GM12864 (cell line): ENCODE measurements at places on chromosomes 6 and 20.

DNA sequence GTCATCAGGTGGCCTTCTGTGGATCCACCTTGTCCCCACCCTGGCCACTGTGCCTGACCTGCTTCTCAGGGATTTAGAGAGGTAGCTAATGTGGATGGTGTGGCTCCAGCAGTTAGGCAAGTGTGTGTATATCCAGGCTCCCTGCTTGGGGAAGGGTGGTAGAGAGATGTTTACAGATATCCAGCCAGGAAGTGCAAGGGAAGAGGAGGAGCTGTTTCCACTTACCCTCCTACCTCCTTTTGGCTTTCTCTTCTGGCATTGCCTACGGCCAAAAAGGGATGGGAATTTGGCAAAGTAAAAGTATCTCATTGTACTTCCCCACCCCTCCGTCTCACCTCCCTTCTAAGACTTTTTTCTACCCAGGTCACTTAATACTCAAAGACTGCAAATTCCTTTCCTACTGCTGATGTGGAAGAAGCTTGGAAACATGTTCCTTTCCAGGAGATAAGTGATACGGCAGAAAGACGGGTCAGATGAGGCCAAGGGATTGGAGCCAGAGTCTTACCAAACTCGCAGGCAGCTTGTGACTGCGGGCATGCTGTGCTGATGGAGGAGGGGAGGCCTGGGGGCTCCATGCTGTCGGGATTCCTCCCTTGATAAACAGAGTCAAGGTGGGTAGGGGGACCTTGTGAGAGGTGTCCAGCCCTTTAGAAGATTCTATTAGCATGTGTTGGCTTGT is 253.4 kb downstream of the PRL start:
- no peak for DNase-seq

DNA sequence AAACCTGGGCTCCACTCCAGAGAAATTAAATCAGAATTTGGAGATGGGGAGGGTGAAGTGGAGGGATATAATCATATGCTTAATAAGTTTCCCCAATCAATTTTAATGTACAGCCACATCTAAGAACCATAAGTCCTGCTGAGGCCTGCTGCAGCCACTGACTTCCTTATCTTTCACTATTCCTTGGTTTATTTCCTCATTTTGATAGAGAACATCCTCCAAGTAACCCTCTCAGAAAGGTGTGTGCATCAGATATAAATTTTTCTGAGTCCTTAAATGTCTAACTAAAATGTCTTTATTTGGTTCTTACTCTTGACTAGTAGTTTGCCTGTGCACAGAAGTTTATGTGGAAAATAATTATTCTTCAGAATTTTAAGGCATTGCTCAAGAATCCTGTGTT is 23.7 kb upstream of the SIRT5 start:
- no peak for DNase-seq

- DNase-seq: no peak
Observed at GRCh38 chr6:170000071-170000843, 248.8 kb downstream of the ERMARD start.

- DNase-seq: no peak
Observed at GRCh38 chr6:139644821-139645220, 270.4 kb upstream of the CITED2 start.

DNA sequence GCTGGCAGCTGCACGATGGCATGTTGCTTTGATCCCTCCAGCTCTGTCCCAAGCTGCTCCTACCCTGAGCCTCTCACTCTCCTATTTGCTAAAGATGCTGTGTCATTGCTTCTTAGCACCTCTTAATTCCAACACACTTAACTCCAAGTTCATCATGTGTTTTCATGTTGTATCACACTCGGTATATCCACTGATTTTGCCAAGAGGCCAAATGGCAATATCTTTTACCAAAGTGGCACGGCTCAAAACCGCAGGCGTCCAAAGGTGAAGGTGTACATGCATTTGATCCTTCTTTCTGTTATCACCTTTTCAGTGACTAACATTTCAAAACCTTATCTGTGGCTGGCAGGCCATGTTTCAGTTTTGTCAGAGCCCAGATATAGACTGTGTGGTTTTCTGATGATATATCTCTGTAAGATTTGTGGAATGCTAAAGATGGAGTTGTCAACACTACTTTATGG is 217.0 kb downstream of the TBX18 start:
- no peak for DNase-seq

DNA sequence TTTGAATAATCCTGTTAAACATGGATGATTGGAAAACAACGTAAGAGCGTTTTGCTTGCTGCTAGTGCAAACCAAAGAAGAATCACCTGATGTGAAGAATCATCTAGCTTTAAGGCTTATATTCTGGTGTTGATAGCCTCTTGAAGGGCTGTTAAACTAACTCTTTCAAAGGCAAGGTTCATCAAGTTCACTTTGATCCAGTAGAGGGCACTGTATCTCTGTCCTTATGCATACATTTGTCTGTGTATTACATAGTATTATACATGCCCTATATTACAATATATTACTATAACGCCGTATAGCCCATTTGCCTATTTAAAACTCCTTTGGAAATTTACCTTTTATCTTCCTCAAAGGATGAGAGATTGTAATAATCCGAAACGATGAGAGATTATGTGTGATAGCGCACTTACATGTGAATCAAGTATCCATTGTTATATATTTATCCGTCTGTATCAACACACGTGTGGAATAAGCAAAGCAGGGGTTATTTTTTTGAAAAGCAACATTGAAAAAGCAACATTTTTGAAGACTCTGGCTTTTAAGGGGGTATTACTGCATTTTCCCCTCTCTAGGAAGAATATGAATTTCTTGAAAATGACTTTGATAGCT is 50.8 kb upstream of the NRN1 start:
- DNase-seq: peak; percentile 29

- DNase-seq: no peak
Observed at GRCh38 chr6:111184827-111185532, 97.7 kb downstream of the SLC16A10 start.

DNA sequence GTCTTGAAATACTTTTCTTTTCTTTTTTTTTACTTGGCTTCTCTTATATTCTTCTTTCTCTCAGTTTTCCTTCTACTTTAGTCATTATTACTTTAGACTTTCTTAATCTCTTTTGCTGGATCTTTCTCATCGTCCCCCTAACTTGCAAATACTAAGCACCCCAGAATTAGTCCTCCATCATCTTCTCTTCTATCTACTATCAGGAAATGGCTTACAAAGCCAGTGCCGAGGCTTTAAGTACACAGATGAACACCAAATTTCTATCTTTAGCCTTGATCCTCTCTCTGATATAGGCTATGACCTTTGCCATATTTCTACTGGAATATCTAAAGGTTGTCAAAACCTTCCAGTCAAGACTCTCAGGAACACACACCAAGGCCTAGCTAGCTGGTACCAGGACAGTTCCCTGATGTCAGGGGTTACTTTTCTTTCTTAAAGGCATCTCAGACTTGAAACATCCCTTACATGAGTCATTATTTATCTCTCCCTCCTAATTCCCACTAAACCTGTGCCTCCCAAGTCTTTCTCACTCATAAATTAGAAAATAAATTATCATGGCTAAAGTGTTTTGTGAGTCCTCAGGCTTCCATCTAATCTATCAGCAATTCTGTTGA is 278.6 kb upstream of the TCF21 start:
- no peak for DNase-seq

GRCh38 chr6:145895802-145896201 is 68.4 kb downstream of the SHPRH start:
- no peak for DNase-seq

GRCh38 chr6:128892079-128892478 is 9.1 kb downstream of the LAMA2 start:
- DNase-seq: no peak

DNA sequence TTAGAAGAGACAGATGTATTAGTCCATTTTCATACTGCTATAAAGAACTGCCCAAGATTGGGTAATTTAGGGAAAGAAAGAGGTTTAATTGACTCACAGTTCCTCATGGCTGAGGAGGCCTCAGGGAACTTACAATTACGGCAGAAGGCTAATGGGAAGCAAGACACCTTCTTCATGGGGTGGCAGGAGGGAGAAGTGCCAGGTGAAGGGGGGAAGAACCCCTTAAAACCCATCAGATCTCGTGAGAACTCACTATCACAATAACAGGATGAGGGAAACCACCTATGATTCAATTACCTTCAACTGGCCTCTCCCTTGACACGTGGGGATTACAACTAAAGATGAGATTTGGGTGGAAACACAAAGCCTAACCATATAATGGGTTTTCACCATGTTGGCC is 28.9 kb upstream of the PNRC1 start:
- no peak for DNase-seq

GRCh38 chr20:35604449-35604747 is 11.2 kb upstream of the SPAG4 start:
- no peak for DNase-seq

DNA sequence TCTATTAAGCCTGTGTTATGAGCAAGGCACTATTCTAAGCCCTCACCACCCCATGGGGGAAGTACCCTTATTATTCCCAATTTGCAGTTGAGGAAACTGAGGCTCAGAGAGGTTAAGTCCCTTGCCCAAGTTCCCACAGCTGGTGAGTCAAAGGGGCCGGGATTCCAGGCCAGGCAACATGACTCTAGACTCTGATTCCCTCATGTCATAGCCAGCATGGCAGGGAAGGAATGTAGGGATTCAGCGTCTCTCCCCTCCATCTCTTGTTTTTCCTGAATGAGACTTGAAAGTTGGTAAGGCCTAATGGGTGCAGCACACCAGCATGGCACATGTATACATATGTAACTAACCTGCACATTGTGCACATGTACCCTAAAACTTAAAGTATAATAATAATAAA is 6.7 kb downstream of the C6orf132 start:
- no peak for DNase-seq

DNA sequence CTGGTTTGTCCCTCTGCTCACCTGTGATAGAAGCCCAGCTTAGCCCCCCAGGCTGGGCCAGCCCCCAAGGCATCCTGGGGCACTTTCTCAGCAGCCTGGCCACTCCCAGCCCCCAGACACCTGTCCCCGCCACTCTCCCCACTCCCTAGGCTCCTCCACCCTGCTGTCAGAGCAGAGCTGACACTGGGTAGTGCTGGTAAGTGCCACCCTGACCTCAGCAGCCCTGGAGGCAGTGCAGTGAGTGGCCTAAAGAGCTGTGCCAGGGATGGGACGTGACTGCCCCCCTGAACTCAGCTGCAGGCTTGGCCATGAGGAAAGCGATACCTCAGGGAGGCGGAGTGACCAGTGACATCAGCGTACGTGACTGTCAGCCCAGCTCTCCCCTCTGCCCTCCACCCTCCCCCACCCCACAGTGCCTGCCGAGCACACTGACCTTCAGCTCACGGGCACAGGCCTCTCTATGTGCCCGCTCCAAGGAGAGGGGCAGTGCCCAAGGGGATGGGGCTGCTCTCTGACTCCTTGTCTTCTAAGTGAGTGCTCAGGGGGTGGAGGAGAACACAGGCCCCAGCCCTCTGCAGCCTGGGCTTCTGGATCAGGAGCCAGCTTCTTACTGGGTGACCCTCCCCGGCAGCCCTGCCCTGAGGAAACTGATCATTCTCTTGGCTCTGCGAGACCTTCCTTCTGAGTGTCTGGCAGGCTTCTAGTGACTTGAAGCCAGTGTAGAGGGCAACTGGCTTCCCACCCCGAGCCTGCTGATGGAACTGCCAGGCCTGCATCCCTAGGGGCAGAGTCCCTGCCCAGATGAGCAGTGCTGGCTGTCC is 172.7 kb downstream of the MRPL14 start:
- no peak for DNase-seq

- DNase-seq: no peak
Observed at GRCh38 chr20:63890616-63891015, 4.3 kb upstream of the DNAJC5 start.

DNA sequence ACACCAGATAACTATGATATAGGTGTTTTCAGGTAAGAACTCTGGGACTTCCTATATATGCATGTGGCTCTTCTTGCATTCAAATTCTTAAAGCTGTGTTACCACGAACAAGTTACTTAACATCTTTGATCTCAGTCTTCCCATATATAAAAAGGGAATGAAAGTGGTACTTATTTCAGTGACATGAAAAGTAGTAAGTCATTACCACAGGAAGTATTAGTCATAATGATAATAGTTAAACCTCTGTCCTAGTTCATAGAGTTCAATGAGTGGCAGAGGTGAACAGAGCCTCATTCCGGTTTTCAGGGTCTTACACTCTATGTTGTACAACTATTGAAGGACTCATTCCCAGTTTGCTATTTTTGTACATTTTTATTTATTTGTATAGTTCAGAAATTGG is 237.0 kb downstream of the NKAIN2 start:
- no peak for DNase-seq

DNA sequence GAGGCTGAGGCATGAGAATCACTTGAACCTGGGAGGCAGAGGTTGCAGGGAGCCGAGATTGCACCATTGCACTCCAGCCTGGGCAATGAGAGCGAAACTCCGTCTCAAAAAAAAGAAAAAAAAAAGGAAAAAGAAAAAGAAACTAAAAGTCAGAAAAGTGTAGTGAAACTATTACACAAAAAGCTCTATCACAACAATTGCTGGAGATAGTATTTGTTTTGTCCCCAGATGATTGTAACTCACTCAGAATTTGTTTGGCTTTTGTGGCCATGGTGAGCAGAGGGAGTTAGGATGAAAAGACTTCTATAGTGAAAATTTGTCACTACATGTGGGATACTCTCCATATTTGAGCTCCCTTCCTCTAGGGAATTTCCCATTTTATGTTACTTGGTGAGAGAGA is 5.2 kb upstream of the GOPC start:
- no peak for DNase-seq

DNA sequence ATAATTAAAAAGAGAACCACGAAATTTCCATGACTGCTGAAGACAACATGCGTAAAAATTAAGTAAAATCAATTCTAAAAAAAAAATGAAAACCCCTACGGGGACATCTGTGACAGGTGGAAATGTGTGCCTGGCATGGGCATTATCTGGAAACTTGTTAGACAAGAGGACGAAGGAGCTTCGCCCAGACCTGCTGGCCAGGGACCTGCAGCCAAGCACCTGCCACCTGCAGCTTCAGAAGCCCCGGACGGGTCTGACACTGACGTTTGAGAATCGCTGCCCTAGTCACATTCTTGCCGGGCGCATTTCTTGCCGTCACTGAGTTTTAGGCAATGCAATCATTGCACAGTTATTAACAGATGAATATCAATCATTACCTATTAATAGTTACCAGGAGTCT is 140.3 kb downstream of the SMOC2 start:
- no peak for DNase-seq

DNA sequence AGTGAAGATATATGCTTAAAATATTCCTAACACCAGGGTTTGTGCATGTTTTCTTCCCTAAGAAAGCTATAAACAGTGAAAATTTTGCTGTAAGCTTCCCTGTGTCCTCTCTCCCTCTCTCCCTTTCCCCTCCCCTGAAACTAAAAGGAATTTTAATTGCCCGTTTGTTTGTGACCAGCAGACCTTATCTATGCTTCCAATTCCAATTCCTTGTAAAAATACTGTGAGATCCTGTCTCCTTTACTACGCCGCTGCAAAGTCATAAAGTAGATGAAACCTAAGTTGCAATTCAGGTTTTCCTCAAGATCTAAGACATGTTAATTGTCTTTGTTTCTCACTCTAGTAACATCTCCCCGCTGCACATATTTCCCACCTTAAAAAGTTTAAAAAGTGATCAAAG is 82.3 kb downstream of the DNAH8 start:
- no peak for DNase-seq
